ENCODE measurements at places on chromosomes 13 and 19.

GRCh38 chr13:41122838-41123237, 9.8 kb downstream of the KBTBD6 start:
- DNase-seq = no peak

GRCh38 chr13:39811051-39811450, 155.6 kb downstream of the COG6 start:
- DNase-seq = no peak

- peak; percentile 5 for DNase-seq
These were observed 55.2 kb downstream of the ELF1 start for GRCh38 chr13:40963927-40964326.

DNA sequence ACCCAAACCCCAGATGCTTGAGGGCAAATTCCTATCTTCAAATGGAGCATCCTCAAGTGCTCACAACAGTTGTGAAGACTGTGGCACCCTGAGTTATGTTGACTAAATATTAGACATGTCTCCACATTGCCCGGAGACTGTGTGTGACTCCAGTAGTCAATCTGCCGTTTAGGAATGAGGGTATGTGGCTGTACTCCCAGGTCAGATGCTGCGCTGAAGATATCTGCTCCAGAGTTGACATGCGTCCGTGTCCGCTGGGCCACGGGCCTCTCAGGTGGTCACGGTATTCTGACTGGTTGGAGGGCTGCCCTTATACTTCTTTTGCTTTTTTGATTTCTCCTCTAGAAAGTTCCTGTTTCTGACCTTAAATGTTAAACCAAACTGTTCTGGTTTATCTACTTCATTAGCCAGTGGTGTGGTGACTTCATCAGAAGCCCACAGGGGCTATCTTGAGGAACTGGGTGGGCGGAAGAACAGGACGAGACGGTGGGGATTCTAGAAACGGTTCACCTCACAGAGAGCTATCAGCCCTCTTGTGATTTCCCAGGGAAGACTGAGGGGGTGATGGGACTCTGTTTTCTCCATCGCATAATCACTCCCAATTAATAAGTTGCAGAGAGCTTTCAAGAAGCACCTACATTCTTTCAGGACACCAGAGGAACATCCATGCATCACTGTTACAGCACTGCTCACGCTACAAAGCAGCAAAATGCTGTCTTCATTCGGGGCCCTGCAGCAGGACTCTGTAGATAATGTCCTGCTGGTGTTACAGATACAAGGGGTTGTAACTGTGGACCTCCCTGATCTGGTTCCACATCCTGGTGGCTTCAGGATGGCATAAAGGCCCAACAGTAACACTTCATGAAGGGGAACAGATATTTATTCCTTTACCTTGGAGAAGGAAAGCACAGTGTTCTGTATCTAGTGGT, 1.3 kb upstream of the LCP1 start:
- DNase-seq = no peak

DNA sequence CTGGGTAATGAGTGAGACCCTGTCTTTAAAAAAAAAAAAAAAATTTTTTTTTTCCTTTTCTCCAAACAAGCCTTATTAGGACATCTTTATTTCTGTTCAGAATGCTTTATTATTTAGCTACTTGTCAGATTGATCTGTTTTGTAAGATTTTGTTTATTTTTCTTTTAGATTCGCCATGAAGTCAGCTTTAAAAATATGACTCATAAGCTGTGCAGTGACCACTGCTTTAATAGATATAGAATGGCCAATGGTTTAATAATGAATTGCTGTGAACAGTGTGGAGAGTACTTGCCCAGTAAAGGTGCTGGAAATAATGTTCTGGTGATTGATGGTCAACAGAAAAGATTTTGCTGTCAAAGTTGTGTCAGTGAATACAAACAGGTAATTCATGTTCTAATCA, 47.7 kb downstream of the ZMYM2 start:
- DNase-seq = no peak

GRCh38 chr13:97235549-97236231, 13.6 kb downstream of the MBNL2 start:
- no peak for DNase-seq

DNA sequence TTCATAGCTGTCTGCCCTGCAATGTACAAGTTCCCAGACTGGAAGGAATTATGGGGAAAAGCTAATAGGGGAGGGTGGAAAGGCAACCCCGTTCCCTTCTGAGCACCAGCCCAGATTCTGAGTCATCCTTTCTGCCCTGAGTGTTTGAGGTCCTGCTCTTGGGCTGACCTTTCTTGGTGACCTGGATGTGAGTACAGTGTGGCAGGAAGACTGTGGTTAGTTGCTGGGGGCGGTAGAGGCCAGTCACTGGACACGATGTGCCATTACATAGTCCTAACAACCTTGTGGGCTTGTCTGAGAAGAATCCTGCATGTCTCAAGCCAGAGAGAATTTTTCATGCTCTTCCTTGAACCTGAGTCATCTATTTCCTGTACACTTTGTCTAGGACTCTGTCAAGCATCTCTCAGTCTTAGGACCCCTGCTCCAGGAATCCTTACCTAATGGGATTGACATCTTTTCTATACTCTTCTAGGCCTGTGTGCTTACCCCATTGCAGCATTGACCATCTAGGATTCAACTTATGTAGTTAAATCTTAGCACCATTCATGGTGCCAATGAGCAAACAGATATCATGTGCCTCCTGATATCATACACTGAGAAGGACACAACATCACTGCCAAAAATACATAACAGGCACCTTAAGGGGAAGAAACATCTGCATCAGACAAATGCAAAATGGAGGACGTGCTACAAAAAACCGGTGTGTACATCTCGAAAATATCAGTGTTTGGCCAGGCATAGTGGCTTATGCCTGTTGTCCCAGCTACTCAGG, 8.1 kb upstream of the ANGPTL4 start:
- DNase-seq = peak; percentile 87

DNA sequence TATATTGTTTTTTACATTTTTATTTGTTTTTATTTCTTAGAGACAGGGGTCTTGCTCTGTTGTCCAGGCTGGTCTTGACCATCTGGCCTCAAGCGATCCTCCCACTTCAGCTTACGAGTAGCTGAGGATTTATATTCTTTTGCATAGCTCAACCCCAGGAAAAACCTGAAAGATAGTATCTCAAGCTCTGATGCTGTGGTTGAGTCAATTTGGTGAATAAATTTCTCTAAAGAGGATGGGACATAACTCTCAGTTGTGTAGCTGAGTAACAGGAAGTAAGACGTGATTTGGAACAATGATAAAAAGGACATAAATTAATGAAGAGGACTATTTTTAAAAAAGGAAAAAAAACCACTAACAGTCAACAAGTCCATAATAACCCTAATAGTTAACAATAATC, 79.8 kb upstream of the TNFSF11 start:
- no peak for DNase-seq
